Testis (tissue), 5 donors: ENCODE measurements at places on chromosomes 7 and 10. TPM values are rescaled to one million over a fixed set of nuclear protein-coding genes. Genes with fewer than 3 reads are reported as not detected.

The NRAP gene
- total RNA-seq = 2.8 TPM

The TMEM196 gene
- 0.12 TPM for total RNA-seq

The MMP21 gene
- total RNA-seq = 0.31 TPM

The ZRANB1 gene
- 46.7 TPM for total RNA-seq

The FZD8 gene
- 16.4 TPM for total RNA-seq

The OGDHL gene
- 10.7 TPM for total RNA-seq

The INHBA gene
- total RNA-seq = 5.7 TPM

The LRRC61 gene
- total RNA-seq = 35.4 TPM

The AKR1C4 gene
- total RNA-seq = 0.63 TPM

The GPER1 gene
- total RNA-seq = 3.4 TPM

The NKX2-3 gene
- total RNA-seq = 0.24 TPM

The CPA4 gene
- 0.31 TPM for total RNA-seq

The MGAM2 gene
- total RNA-seq = 2.3 TPM

The CYP26C1 gene
- total RNA-seq = 0.68 TPM

The PHTF2 gene
- 35.3 TPM for total RNA-seq
